ENCODE measurements at places on chromosomes 13 and 19. TPM values are rescaled to one million over a fixed set of nuclear protein-coding genes. Genes with fewer than 3 reads are reported as not detected.

The BRCA2 gene
- polyA plus RNA-seq: 2.5 TPM

- DNase-seq: no peak
These were observed 36.1 kb downstream of the PTPRS start for GRCh38 chr19:5304486-5304885.

- no peak for DNase-seq
These were observed 719.8 kb downstream of the SLITRK1 start for GRCh38 chr13:83162493-83162892.

- DNase-seq: no peak
These were observed 196.6 kb upstream of the GPR12 start for GRCh38 chr13:26957182-26957581.

DNA sequence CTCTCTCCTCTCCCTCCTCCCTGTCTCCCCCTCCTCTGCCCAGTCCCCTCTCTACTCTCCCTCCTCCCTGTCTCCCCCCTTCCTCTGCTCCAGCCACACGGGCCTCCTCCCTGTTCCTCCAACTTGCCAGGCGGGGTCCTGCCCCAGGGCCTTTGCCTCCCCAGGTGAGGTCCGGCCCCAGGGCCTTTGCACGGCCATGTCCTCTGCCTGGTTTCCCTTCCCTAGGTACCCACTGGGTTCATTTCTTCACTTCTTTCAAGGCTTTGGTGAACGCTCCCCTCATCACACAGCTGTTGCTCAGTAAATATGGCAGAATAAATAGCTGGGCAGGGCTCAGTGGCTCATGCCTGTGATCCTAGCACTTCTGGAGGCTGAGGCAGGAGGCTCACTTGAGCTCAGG, 21.2 kb downstream of the MISP start:
- DNase-seq: no peak

The OVOL3 gene
- not detected for polyA plus RNA-seq

- DNase-seq: no peak
These were observed 1004.2 kb downstream of the UQCRFS1 start for GRCh38 chr19:28208745-28209144.

DNA sequence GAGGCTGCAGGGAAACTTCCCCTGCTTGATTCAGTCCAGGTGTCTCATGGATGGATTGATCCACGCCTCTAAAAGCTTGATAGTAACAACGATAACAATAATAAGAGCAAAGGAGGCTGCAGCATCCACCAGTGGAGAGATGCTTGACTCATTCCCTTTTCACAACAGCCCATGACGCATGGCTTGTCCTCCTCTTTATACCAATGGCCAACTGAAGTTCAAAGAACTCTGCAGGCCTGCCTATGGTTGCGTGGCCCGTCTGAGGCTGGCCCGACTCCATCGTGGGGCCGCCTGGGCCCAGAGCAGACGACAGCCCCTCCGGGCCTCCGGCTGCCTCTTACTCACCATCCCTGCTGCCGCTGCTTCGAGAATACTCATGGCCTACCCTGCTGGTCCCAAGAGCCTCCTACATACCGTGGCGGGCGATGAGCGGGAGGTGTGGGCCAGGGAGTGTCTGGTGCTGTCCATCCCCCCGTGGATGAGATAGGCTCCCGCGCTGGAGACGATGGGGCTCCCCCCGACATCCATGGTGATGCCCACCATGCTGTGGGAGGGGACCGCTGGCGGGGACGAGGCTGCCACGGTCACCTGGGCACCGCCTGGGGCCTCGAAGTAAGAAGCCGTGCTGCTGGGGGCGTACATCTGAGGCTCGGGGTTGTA, 61.8 kb upstream of the RANBP3 start:
- DNase-seq: no peak

The GARIN5A gene
- 3.4 TPM for polyA plus RNA-seq

DNA sequence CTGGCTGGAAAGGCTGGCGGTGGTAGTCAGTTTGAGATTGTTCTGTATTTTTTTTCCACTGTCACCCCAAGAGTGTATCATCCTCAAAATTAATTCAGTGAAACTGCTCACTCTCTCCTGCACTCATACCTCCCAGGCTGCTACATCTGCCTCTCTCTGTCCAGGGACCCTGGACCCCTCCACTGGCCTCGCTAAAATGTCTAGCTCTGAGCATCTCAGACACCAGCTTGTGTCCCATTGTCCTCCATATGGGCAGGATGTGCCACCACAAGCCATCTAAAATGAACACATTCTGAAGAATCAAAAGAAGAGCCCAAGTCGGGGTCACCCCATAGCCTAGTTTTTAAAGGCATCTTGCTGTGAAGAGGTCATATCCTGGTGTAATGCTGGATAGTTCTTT, 345.5 kb upstream of the TSHZ3 start:
- DNase-seq: no peak

- DNase-seq: no peak
These were observed 493.3 kb downstream of the LMO7 start for GRCh38 chr13:76129305-76130000.

The ZNF610 gene
- polyA plus RNA-seq: 1.1 TPM

DNA sequence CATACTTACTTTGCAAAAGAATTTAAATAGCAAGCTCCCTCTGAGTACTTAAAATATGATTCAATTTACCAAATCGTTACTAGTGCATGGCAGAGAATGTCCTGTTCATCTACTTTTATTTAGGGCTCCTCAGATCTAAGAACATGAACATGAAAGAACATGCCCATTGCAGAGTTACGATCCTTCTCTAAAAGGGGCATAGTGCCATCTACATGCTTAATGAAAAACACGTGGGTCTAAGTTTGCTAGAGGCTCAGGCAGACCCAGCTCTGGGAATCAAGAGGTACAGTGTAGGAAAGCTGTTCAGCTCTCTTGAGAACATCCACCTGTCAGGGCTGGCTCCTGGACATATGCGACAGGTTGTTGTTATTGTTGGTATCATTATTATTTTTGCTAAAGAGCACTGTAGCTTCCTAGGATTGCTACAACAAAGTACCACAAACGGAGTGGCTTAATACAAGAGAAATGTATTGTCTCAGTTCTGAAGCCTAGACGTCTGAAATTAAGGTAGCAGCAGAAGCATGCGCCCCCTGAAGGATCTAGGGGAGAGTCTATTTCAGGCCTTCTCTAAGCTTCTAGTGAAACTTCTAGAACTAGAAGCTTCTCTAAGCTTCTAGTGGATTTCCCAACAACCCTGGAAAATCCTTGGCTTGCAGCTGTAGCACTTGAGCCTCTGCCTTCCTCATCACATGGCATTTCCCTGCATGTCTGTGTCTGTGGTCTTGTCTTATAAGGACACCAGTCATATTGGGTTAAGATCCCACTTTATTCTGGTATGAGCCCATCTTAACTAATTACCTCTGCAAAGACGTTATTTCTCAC, 133.9 kb downstream of the DCT start:
- DNase-seq: no peak

GRCh38 chr13:63393112-63393511, 1977.5 kb upstream of the PCDH20 start:
- DNase-seq: no peak

DNA sequence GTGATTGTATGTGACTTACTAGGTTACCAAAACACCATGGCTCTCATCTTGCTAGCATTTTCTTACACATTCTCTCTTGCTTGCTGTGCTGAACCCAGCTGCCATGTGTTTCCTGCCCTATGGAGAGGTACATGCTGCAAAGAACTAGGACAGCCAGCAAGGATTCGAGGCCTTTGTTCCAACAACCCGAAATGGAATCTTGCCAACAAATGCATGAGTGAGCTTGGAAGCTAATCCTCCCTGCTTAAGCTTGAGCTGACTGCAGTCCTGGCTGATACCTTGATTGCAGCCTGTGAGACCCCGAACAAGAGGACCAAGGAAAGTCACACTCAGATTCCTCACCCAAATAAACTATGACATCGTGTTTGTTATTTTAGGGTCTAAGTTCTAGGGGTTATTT, 651.2 kb downstream of the SLITRK6 start:
- DNase-seq: no peak

The RGL3 gene
- 5.6 TPM for polyA plus RNA-seq

- DNase-seq: no peak
These were observed 114.4 kb downstream of the ZDHHC20 start for GRCh38 chr13:21344662-21345176.

DNA sequence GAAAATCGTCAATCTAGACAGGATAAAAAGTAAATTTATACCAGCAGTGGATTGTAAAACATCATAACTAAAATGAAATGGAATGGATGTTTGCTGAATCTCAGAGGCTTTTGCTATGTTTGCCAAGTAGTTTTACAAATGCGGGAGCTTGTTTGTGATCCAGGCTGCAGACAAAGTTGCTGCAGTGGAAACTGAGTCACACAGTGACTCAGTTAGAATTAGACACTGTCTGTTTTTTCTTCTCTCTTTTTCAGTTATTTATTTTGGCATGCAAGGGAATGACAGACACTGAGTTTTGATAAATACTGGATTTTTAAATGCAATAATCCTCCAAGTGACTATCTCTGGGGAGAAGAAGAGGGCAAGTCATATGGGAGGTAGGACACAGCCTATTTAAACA, 4.6 kb upstream of the PNMA8A start:
- no peak for DNase-seq

GRCh38 chr13:86788616-86789015, 882.6 kb upstream of the SLITRK5 start:
- DNase-seq: no peak

- DNase-seq: no peak
These were observed 55.8 kb upstream of the KLF2 start for GRCh38 chr19:16268676-16269319.

DNA sequence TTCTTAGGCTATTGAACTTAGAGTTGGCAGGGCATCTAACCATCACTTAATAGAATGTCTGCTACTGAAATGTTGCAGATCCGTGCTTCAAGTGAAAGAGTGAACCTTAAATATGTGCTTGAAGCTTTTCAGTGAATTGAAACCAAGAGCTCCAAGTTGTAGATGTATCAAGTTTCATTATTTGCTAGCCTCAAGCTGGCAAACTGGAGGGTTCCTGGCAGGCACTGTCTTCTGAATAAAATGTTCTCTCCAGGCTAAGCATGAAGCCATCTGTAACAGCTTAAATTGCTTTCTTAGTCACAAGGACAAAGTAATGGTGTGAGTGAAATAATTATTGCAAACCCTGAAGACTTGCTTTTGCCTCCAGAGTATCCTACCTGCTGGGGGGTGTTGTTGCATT, 415.0 kb upstream of the SPRY2 start:
- DNase-seq: no peak

- no peak for DNase-seq
These were observed 158.4 kb downstream of the RNF17 start for GRCh38 chr13:24922387-24922744.

The IL27RA gene
- 4.9 TPM for polyA plus RNA-seq

- no peak for DNase-seq
These were observed 13.4 kb downstream of the PABPC3 start for GRCh38 chr13:25109341-25109740.

DNA sequence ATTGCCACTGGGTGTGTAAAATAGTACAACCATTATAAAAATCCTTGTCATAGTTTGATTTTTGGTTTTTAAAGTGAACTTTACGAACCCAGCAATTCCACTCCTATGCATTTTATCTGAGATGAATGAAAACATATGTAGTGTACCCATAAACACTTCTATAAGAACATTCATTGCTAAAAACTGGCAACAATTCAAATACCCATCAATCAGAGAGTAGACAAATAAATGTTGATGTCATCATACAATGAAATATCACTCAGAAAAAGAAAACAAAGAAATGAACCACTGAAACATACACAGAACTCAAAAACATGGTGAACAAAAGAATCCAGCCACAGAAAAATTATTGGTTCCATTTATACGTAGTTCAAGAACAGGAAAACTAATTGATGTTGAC, 202.3 kb downstream of the ABCC4 start:
- no peak for DNase-seq

GRCh38 chr13:22848539-22849052, 332.2 kb upstream of the SGCG start:
- DNase-seq: peak; percentile 27

- DNase-seq: peak; percentile 62
These were observed 16.1 kb upstream of the TPP2 start for GRCh38 chr13:102580552-102581169.

The ZNF724 gene
- polyA plus RNA-seq: not detected

DNA sequence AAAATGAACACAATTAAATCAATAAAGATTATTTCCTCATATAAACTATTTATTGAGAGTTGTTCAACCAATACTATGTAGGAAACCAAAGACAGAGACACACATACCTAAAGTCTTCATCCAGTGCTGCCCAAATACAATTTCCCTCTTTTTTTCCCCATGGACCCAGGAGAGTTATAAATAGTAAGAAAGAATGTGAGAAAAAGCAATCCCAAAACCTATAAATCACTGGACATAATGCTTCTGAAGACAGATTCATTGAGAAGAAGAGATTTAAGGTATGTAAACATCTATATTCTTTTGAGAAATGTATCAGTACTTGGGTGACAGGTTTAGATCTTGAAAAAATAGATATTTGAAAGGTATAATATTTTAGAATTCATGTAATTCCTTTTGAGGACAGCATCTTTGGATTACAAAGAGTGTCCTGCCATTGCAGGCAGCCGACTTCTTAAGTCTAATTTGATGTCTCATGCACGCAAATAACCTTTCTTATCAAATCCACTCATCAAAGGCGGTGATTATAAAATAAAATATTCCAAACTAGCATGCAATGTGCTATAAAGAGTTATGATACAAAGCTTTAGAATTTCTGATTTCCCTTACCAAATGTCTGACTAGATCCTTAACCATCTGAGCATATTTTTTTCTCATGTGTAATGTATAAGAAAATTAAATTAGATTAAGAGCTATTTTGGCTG, 739.4 kb downstream of the LIG4 start:
- DNase-seq: no peak

The S1PR5 gene
- 0.09 TPM for polyA plus RNA-seq

DNA sequence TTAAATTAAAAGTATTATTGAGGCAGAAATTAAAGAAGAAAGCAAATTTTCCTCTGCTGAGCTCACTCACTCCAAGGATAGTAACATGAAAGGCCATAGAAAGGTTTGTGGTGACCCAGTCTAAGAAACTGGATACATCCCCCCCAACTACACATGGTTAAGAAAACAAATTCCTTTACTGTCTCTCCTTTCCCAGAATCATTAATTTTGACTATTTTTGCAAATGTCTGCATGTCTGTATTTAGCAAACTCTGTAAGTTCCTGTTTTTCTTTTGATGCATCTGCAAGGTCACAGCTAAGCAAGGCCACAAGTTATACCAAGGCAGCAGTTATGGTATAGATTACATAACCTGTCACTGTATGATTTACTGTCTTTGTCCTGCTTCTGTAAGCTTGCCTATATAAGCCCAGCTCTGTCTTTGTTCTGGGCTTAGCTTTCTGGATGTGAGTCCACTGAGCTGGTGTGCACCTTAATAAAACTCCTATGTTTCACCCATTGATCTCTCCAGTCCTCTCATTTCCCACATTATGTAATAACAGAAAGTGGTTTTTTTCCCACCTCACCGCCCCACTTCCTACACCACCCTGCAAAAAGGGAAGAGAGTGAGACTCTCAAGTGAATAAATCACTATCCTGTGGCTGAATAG, 8.5 kb upstream of the ZNF83 start:
- DNase-seq: no peak

DNA sequence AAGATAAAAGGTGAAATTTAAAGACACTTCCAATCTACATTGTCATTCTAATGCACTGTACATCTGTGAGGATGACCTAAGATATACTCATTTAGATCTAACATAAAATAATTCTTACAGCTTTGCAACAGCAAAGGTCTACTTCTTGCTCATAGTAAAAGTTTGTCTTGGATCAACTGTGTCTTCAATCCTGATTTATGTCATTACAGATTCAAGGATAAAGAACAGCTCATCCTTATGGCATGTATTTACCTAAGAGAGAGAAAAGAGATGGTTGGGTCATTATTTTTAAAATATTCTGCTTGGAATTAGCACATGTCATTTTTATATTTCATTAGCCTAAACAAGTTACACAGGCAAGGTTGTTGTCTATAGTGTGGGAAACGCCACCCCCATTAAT, 2193.1 kb downstream of the PCDH9 start:
- DNase-seq: no peak

Data from small intestine (tissue), 16 donors.